ENCODE measurements at places on chromosomes 6 and 20.
A peak's percentile ranks its signal among the peaks of the same experiment; 100 is the strongest.

DNA sequence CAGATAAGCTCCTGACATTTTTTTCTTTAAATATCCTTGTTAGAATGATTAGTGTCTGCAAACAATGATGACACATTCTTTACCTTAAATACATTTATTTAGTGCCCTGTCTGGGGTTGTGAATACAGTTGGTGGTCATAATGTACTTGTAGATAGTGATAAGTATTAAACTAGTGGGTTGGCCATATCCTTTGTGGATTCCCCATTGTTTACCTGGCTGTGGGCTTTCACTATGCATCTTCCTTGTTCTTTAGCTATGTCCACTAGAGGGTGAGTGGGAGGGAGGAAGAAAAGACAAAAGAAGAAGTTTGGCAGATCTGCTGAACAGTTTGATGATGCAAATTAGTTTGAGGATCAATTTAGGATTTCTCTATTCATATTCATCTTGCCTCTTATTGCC is 15.7 kb downstream of the HS3ST5 start:
- DNase-seq = no peak

DNA sequence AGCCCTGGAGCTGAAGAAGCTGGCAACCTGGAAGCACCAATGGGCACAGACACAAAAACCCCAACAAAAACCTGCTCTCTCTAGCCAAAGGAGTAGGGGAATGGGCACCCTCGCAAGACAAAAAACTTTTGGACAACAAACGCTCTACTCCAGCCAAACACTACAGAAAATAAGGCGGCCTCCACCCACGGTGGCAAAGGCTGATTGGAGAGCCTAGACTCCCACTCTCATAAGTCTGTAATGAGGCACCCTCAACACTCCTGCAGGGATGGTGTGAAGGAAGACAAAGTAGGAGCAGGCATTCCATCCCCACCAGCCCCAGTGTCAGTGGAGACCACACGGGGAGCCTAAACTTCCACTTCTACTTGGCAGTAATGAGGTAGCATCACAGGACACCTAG is 8.8 kb downstream of the TTI1 start:
- no peak for DNase-seq

DNA sequence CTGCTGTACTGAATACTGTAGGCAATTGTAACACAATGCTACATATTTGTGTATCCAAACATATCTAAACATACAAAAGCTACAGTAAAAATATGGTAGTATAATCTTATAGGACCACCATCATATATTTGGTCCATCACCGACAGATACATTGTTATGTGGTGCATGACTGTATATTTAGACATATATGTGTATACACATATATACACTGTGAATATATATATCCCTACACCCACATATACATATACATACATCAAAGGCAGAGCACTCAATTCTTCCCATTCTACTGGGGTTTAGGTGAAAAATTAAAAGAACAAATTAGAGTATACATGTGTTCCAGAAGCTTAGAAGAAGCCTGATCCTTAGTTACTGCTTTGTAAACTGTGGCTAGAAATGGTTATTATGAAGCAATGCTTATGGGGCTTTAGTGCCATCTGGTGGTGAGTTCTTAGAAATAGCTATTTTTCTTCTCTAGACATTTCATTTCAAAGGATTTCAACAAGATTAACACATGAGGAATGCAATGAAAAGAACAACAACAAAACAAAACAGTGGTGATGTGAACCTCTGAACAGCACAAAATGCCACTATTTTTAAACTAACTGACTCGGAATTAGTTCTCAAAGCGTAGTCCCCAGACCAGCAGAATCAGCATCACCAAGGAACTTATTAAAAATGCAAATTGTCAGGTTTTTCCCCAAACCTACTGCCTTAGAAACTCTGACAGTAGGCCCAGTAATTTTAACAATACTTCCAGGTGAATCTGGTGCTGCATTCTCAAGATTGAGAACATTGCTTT is 38.0 kb downstream of the PKHD1 start:
- DNase-seq = peak; percentile 50

DNA sequence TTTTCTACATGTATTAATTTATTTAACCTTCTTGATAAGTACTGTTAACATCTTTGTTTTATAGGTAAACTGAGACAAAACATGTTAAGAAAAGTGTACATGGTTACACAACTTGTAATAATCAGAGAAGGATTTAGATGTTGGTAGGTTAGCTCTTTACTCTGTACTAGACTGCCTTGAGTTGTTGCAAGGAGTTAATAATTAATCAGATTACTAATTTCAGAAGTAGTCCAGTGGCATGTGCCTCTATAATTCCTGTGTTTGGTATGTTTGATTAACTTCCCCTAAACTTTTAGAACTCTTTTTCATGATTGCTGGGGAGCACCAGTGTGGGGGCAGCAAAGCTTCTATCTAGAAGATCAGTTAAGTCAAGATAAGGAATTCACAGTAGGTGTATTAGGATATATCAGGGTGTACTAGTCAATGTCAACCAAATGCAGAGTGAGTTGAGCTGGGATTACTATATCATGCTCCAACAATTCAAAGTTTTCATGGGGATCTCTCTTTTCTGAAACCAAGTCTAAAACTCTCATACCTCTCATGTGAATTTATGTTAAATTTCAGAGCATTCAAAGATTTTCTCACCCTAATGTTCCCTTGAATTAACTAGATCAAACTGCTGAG is 129.7 kb upstream of the AHI1 start:
- DNase-seq = no peak

GRCh38 chr6:51021171-51021570 is 202.5 kb downstream of the TFAP2B start:
- no peak for DNase-seq

DNA sequence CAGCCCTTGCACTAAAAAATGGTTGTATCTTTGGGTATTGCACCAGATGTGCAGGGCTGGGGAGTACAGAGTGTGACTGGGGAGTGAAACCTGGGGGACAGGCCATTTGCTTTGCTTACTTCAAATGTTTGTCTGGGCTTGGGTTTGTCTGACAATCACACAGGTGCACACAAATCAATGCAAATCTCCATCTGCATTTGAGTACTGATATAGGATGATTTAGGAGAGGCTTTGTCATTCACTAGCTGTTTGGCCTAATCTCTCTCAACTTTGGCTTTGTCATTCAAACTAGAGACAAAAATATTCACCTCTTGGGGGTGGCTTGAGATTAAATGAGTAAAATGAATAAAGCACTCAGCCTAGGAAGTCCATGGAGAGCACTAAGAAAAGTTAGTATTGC is 3.8 kb downstream of the GUCA1A start:
- DNase-seq = no peak

GRCh38 chr6:151239603-151240035 is at the start of gene AKAP12:
AKAP12 (plus strand) TSS chr6:151239967; CDS start chr6:151240563, 596 bp downstream.
- DNase-seq = no peak

DNA sequence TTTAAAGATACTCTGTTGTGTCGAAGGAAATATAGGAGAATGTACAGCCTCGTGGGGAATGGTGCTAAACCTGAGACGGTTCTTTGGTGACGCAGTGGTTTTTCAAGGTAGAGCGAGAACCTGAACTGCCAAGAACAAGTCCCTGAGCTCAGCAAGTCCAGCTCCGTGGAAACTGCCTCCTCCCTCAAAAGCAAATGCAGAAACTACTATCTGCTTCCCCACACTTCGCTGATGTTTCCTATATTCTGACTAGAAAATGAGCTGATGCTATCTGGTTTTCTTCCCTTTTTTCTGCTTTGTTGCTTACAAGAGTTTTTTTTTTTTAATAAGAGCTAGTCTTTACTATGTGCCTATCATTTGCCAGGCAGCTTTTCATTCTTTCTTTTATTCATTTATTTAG is 85.3 kb upstream of the LY86 start:
- no peak for DNase-seq

GRCh38 chr6:157778719-157779118 is 44.3 kb upstream of the SNX9 start:
- DNase-seq = no peak

DNA sequence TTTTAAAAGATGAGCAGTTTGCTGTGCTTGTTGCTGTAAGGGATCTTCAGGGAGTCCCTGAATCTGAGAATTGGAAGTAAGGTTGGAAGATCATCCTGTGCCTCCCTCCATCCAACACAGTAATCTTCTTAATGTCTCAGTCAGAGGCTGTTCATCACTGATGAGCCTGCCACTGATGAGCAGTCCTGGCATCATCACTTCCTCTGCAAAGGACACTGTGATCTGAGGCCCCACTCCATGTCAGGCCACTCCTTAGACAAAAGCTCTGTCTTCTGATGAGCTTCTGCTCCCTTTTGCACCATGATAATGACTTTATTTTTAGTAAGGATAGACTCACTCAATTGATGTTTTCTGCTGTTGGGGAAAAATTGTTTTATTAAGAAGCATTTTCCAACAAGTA is 121.0 kb downstream of the UST start:
- DNase-seq = no peak

GRCh38 chr20:33373735-33374605 is 27.3 kb downstream of the CDK5RAP1 start:
- DNase-seq = peak; percentile 57

GRCh38 chr6:109448615-109449014 is 7.0 kb downstream of the MICAL1 start:
- DNase-seq = no peak

DNA sequence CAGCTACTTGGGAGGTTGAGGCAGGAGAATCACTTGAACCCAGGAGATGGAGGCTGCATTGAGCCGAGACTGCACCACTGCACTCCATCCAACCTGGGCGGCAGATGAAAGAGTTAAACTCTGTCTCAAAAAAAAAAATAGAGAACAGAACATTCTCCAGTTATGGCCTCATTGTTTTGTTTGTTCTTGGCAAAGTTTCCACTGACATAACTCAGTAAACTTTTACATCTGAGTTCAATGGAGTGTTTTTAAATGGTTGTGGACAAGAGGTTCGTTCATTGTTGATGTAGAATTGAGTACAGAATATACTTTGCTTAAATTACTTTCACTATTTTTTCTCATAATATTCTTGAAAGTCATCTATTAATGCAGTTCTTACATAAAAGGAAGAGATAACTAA is 42.2 kb upstream of the IFNGR1 start:
- peak; percentile 69 for DNase-seq

DNA sequence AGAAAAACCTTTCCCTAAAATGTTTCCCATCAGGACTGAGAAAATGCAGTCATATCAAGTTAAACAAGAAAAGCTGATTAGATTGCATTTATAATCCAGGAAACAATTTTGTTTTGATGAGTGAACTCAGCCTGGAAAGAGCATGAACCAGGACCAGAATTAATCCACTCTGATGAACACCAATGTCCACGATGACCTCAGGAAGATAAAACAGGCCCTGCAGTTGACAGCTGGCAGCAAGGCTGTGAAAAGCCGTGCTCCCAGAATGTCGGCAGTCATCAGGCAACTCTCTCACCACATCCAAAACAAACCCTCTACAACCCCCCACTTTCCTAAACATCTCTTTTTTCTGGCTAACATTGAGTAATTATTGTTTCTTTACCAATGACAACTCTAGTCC is 74.0 kb upstream of the PROKR2 start:
- no peak for DNase-seq

GRCh38 chr6:85124472-85125354 is 325.2 kb upstream of the NT5E start:
- DNase-seq = peak; percentile 32

DNA sequence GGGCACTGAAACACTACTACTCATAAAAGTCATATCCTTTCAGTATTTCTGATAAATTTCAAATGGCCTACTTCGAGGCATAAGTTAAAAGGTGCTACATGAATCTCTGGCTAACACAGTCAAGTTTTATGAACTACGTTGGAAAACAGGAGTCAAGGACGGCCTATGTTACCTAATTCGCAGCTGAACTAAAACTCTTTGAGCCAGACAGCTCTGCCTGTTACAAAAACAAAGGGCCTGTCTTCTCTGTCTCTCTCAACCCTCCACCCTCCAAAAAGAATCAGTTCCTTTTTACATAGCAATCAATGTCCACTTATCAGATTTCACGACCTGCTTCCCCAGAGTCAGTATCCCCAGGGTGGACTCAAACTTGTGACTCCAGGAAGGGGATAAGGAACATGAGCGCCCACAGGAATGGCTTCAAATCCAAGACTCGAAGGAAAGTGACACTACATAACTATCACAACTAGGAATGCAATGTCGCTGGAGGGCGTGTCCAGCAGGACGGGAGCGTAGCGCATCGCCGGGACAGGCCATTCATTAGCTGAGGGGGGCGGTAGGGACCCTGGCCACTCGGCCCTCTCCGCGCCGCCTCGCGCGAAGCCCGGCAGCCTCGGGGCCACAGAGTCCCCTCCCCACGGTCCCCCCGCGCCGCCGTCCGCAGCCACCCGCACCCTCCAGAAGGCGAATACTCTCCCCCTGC is 591 bp downstream of the IBTK start:
- peak; percentile 38 for DNase-seq

DNA sequence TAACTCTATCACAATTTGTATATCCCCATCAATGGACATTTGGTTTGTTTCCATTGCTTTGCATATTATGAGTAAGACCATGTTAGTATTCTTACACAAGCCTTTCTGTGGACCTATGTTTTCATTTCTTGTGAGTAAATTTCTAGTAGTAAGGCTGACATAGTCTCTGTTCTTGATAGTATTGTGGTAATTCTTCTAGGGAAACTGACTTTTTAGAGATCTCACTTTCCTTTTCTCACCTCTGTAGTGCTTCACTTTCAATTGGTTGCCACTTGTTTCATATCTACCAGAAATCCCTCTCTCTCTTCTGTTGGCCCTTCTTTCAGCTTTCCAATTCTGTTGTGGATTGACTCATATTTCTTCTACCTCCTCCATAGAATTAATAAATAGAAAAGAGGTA is 8.5 kb downstream of the ISM1 start:
- DNase-seq = no peak

GRCh38 chr6:39143238-39143930 is 28.4 kb upstream of the SAYSD1 start:
- no peak for DNase-seq

Measured in MCF 10A (cell line).